Testis (tissue), 5 donors: ENCODE measurements at places on chromosomes 4 and X. TPM values are rescaled to one million over a fixed set of nuclear protein-coding genes. Genes with fewer than 3 reads are reported as not detected.

Gene SLC39A8
- 4.5 TPM for total RNA-seq

Gene CXCL10
- not detected for total RNA-seq

Gene CT45A10
- 27.9 TPM for total RNA-seq

Gene GAGE1
- total RNA-seq = 12.3 TPM

Gene STATH
- not detected for total RNA-seq

Gene BEND4
- 43.7 TPM for total RNA-seq

Gene GIMD1
- not detected for total RNA-seq

Gene ODAPH
- total RNA-seq = not detected

Gene CXCL8
- not detected for total RNA-seq
